Naive thymus-derived CD8-positive, alpha-beta T cell (primary cell): ENCODE measurements at places on chromosomes 7 and 10.

DNA sequence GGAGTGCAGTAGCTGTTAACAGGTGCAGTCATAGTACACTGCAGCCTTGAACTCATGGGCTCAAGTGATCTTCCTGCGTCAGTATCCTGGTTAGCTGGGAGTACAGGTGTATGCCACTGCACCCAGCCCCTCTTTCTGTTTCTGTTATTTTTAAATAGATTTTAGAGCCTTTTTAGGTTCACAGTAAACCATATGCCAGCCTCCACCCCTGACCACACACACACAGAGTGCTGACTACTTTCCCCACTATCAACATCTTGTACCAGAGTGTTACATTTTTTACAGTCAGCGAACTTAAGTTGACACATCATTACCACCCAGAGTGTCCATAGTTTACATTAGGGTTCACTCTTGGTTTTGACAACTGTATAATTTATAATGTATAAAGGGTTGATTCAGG is 32.1 kb downstream of the MARCHF5 start:
- DNase-seq: no peak

DNA sequence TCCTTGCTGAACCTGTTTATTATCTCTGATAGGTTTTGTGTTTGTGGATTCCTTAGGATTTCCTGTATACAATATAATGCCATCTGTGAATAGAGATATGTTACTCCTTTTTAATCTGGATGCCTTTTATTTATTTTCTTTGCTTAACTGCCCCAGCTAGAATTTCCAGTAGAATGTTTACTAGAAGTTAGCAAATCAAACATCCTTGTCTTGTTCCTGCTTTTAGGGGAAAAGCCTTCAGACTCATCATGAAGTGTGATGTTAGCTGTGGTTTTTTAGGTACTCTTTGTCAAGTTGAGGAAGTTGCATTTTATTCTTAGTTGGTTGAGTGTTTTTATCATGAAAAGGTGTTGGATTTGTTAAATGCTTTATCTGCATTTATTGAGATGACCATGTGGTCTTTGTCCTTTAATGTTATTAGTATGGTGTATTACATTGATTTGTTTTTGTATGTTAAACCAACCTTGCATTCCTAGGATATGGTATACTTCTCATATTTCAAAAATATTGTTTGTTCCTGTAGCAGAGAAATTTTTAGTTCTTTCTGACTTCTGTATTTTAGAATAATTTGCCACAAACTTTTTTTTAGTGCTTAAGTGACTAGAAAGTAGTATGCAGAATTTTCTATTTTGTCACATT is 24.3 kb downstream of the PPP2R2D start:
- DNase-seq: no peak

DNA sequence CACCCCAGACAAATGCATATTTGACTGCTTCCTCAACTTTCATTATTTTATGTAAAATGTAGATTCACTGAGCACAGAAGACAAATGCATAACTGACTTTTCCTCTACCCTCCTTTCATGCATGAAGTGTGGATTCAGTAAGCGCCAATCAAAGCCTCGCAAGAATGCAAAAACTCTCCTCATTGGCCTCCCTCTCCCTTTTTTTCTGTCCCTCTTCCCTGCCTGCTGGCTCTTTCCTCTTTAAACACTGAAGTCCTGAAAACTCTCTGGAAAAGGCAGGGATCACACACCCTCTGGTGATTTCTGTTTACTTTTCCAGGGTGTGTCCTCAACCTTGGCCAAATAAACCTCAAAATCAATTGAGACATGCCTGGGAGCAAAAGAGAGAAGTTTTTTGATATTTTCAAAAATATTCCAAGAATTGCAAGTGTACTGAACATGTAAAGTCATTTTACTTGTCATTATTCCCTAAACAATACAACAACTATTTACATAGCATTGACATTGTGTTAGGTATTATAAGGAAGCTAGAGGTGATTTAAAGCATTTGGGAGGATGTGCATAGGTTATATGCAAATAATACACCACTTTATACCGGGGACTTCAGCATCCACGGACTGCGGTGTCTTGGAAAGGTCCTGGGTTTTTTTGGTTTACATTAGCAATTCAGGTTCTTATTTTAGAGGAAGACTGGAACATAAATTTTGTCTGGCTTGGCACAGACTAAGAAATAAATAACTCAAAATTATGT is 71.4 kb downstream of the SEC61G start:
- DNase-seq: no peak

DNA sequence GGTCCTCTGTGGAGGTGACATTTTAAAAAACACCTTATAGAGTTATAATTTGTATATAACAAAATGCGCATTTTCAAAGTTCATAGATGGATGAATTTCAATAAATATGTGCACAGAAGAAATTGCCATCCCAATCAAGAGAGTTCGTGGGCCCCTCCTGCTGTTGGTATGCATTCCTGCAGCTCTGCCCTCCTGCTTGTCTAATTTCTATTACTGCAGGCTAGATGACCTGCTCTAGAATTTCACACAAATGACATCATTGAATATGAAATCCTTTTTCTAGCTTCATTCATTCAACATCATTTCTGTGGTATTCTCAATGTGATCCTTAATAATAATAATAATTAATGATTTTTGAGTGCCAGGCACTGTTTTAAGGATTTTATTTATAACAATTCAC is 348.2 kb downstream of the SDK1 start:
- DNase-seq: no peak

- DNase-seq: no peak
Measured at GRCh38 chr7:90681336-90682022, 85.4 kb downstream of the CDK14 start.

- peak; percentile 18 for DNase-seq
Measured at GRCh38 chr10:113704637-113705343, 25.1 kb downstream of the CASP7 start.

DNA sequence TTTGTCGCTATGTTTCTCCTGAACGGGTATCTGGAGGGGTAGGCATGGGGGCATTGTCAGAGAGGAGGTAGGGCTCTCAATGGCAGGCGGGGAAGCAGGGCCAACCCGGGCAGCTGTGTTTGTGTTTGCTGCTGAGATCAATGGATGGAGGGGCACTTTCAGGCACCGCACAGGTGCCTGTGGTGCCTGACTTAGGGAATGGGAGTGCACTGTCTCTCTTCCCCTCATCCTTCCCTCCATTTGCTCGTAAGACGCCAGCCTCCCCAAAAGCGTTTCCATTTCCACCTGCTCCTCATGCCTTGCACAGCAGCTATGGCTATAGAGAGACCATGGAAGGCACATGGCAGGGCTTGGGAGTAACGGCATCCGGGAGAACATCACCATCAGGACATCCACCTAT is 615.9 kb upstream of the FOXK1 start:
- DNase-seq: no peak

GRCh38 chr7:2037808-2038522 is 194.8 kb downstream of the MAD1L1 start:
- DNase-seq: peak; percentile 64

DNA sequence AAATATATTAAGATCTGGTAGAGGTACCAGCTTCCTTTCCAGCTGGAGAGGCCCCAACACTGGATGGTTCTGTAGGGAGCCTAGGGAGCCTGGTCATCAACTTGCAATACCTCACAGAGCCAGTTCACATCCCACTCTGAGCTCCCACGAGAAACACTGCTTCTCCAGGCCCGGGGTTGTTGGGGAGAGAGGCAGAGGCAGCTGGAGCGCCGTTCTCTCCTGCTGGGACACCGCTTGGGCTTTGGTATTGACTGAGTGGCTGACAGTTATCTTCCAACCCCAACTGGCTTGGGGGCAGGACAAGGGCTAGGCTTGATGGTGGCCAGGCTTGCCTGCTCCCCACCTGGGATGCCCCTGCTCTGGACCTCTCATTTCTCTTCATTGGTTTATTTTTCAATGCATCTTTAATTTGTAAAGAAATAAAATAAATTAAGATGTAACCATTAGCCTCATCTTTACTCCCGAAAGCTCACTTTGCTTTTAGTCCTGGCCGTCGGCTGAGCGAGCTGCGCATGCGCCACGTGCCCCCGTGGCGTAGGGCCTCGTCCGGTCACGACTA is 10.0 kb upstream of the CHCHD1 start:
- peak; percentile 79 for DNase-seq

- no peak for DNase-seq
Measured at GRCh38 chr10:119412244-119413092, 130.1 kb downstream of the RGS10 start.

DNA sequence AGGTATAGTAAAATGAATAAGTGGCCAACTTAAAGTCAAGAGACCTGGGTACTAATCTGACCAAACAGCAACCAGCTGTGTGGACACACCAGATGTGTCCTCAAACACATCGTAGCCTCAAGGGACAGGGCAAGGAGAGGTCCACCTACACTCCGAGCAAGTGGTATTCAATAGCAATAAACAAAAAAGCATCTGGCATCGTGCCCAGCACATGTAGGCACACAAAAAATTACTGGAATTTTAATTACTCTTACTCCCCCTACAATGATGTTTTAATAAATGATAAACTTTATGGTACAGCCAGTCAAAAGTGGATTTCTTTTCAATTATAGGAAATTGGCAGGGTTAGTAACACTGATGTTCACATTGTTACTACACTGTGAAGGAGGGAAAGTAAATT is 3.5 kb upstream of the RGS10 start:
- DNase-seq: no peak

DNA sequence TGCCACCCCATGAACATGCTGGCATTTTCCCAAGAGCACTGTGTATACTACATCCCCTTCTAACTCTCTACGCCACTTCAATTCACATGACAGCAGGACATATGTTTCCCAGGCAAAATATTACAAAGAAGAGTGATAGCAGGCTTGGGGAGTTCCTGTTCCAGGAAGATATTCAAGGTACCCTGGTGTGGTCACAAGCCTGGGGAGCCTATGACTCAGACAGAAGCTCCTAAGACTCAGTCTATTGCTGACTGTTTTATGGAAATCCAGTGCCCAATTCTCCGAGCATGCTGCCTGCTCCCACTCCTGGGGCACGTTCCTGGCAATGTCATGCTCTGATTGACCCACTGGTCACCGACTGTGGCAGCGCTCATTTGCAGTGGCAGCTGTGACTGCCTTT is 23.5 kb upstream of the ABLIM1 start:
- DNase-seq: no peak

DNA sequence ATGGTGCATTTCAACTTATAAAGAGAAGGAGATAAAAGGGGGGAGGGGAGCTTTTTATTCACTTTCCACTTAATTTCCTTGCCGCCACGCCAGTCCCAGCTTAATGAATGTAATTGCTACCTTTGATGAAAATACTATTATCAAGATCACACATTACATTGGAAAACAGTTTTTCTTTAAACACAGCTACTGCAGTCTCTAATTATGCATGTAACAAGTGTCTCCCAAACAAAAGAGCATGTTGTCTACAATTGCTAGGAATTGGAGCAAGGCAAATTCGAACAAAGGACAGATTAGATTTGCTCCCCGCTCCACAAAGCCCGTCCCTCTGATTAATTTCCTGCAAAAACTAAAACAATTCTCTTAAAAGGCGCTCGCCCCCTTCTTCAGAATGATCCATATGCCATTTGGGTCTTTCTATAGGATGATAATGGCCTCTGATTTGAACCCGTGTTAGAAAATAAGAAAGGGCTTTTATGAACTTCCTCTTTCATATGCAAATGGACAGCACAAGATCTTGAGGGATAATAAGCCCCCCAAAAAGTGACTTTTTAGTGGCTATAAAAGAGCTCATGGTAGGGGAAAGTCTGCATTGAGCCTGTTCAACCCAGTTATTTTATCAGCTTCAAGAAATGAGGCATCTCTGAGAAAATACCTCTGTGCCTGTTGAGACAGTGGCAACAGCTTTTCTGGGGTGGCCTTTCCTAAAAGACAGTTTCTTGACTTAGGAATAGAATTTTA is 60.6 kb downstream of the ACADSB start:
- no peak for DNase-seq

DNA sequence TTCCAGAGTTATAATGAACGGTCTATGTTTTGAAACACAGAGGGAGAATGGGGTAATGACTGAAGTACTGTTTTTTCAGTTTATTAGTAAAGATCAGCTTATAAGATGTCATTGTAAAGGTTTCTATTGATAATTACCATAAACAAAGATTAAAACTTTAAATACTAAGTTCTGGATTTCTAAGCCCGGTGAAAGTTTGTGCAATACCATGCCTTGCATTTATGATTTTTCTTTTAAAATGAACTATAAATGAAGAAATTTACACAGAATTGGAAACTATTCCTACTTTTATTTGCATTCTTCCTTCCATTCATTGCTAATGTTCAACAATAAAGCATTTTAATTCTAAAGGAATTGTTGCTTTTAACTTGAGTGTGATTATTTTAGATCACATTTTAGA is 4.9 kb downstream of the MEOX2 start:
- DNase-seq: no peak

- no peak for DNase-seq
Measured at GRCh38 chr7:81685270-81685868, 84.5 kb downstream of the HGF start.
